ENCODE measurements at places on chromosomes 7 and 10. TPM values are rescaled to one million over a fixed set of nuclear protein-coding genes. Genes with fewer than 3 reads are reported as not detected.
A peak's percentile ranks its signal among the peaks of the same experiment; 100 is the strongest.

- no peak overlapping the region for H3K4me3 ChIP-seq
- peaks cover 4% of the 10 kb centered on the region for H3K27me3 ChIP-seq
- no peaks in the 10 kb centered on the region for H3K36me3 ChIP-seq
- no peak overlapping the region for H3K27ac ChIP-seq
Observed at GRCh38 chr10:95282107-95282506, 8.7 kb downstream of the PDLIM1 start.

DNA sequence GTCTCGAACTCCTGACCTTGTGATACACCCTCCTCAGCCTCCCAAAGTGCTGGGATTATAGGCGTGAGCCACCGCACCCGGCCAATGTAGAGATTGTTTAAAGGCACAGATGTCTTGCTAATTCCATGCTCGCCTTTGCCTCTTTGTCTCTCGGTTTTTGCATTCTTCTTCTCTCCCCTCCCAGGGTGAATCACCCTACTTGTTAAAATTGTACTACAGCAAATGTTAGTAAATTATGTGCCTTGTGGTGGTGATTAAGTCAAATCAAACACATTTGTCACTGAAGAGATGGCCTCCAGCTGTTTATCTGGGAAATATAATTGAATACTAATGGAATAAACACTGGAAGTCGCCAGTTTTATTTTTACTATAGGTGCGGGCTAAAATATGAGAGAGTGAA, 384.4 kb upstream of the AUTS2 start:
- H3K27me3 ChIP-seq, result no peaks in the 10 kb centered on the region
- no peak for ATAC-seq
- no peak overlapping the region for H3K27ac ChIP-seq
- H3K36me3 ChIP-seq, result no peaks in the 10 kb centered on the region
- peaks cover 6% of the 10 kb centered on the region for H3K4me1 ChIP-seq
- no peak overlapping the region for H3K4me3 ChIP-seq

DNA sequence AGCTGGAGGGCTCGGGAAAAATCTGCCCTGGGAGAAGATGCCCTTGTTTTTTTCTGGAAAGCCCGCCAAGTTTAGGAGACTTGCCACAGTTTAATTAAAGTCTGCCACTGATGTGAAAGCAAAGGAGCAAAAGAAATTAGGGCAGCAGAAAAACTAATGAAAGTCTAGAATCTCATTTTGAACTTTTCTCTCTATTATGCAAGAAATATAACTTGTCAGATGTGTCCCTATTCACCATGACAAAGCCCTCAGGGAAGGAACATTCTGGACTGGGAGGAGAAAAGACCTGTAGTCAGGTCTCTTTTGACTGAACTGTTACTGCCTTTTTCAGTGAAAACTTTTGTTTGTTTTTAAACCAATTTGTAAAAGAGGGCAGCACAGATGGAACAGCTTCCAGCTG, 715.5 kb downstream of the SORCS3 start:
- H3K27ac ChIP-seq, result no peak overlapping the region
- no peak for ATAC-seq
- no peaks in the 10 kb centered on the region for H3K27me3 ChIP-seq
- H3K4me1 ChIP-seq, result no peaks in the 10 kb centered on the region
- no peaks in the 10 kb centered on the region for H3K36me3 ChIP-seq

DNA sequence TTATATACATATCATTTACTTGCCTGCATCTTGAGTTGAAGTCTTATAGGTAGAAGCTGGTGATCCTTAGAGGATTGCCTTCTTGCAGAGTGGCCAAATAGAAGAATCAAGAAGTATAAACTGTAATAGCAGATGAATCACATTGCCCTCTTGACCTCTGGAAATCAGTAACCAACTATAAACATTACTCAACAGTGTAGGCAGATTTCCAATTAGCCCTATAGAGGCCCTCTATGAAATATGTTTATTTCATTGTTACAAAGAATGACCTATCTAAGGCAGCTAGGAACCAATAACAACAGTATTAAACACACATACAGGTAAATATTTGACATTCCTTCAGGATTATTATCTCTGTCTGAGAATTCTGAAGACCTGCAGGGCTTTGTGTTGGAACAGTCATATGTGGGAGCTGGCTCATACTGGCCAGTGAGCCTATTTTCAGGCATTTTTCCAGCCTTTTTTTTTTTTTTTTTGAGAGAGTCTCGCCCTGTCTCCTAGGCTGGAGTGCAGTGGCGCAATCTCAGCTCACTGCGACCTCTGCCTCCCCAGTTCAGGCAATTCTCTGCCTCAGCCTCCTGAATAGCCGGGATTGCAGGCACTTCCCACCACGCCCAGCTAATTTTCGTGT, 7.2 kb upstream of the SRI start:
- no peaks in the 10 kb centered on the region for H3K36me3 ChIP-seq
- H3K27me3 ChIP-seq, result no peaks in the 10 kb centered on the region
- no peak for ATAC-seq
- H3K4me3 ChIP-seq, result no peak overlapping the region
- no peak overlapping the region for H3K27ac ChIP-seq

DNA sequence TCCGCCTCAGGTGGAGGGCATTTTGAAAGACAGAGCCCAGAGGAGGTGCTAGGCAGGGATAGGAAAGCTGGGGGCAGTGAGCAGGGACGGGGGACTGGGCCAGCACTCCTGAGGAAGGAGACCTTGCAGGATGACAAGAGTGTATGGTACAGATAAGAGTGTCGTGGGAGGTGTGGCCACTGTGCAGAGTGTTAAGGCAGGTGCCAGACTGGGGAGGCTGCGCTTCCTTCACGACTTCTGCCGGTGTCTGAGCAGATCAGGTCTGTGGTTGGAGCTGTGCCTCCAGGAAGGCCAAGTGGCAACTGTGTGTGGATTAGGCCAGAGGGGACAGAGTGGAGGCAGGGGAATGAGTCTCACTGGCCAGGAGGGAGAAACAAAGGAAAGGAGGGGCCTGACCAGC, 161.7 kb downstream of the HIBADH start:
- H3K27ac ChIP-seq, result no peak overlapping the region
- no peak for ATAC-seq
- H3K4me3 ChIP-seq, result no peak overlapping the region
- H3K4me1 ChIP-seq, result no peaks in the 10 kb centered on the region

- no peak for ATAC-seq
- H3K27me3 ChIP-seq, result no peaks in the 10 kb centered on the region
- H3K27ac ChIP-seq, result no peak overlapping the region
Observed at GRCh38 chr7:2645274-2645868, 13.6 kb downstream of the TTYH3 start.

- H3K4me3 ChIP-seq, result no peak overlapping the region
- ATAC-seq, result no peak
- H3K27me3 ChIP-seq, result no peaks in the 10 kb centered on the region
- no peaks in the 10 kb centered on the region for H3K36me3 ChIP-seq
- no peaks in the 10 kb centered on the region for H3K4me1 ChIP-seq
Observed at GRCh38 chr7:103915680-103916357, 73.6 kb downstream of the RELN start.

DNA sequence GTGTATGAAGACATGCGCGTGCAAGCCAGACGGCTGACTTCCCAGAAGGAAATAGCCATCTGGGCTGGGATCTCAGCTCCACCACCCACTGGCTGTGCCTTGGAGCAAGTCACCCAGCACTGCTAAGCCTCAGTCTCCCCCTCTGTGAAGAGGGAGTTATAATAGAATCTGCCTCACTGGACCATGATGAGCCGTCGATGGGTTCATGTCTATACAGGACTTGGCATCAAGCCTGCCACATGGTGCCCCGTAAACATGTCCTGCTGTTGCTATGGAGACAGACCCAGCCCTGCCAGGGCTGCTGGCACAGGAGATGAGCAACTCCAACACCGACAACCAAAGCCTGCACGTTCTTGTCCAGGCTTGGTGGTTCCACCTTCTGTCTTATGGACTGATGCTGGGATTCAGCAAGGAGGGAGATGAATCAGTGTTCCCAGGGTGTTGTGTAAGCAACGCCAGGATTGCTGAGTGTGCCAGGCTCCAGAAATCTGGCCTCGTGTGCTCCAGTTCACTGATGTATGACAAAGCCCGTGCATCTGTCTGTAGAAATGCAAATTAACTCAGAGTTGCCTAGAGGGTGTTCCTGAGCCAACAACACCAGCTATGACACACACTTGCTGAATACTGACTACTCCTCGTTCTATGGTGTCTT, 5.6 kb downstream of the GPR15LG start:
- H3K4me1 ChIP-seq, result no peaks in the 10 kb centered on the region
- H3K4me3 ChIP-seq, result no peak overlapping the region
- H3K27me3 ChIP-seq, result peaks cover under 1% of the 10 kb centered on the region
- no peak for ATAC-seq
- no peaks in the 10 kb centered on the region for H3K36me3 ChIP-seq
- no peak overlapping the region for H3K27ac ChIP-seq

- peaks cover 38% of the 10 kb centered on the region for H3K36me3 ChIP-seq
- H3K27me3 ChIP-seq, result no peaks in the 10 kb centered on the region
- no peak overlapping the region for H3K4me3 ChIP-seq
- no peak overlapping the region for H3K27ac ChIP-seq
- H3K4me1 ChIP-seq, result peaks cover 4% of the 10 kb centered on the region
- ATAC-seq, result peak; percentile 56
Observed at GRCh38 chr7:111741811-111742240, 179.5 kb upstream of the IMMP2L start.

- H3K27ac ChIP-seq, result peak overlapping the region; percentile 79
- H3K27me3 ChIP-seq, result no peaks in the 10 kb centered on the region
- peaks cover 23% of the 10 kb centered on the region for H3K4me1 ChIP-seq
- H3K4me3 ChIP-seq, result no peak overlapping the region
Observed at GRCh38 chr7:151652111-151652510, 132.4 kb upstream of the RHEB start.

GRCh38 chr7:70321016-70321590, 722.8 kb downstream of the AUTS2 start:
- no peak for ATAC-seq
- H3K4me1 ChIP-seq, result peaks cover 2% of the 10 kb centered on the region
- no peak overlapping the region for H3K4me3 ChIP-seq

Gene SH2D4B
- total RNA-seq, result not detected

Gene ZNF503
- total RNA-seq, result 53.5 TPM

Gene LIPN
- total RNA-seq, result not detected

Measured in gastroesophageal sphincter (tissue), 4 donors.